ENCODE measurements at places on chromosomes 1 and 21. TPM values are rescaled to one million over a fixed set of nuclear protein-coding genes. Genes with fewer than 3 reads are reported as not detected.

The GNB1 gene
- 266 TPM for total RNA-seq

The TDRD10 gene
- not detected for total RNA-seq

The ICOSLG gene
- 40.9 TPM for total RNA-seq

The AQP10 gene
- not detected for total RNA-seq

The FMOD gene
- not detected for total RNA-seq

The MYBPH gene
- not detected for total RNA-seq

The ANKRD45 gene
- not detected for total RNA-seq

The IQCC gene
- total RNA-seq: 3.5 TPM

The OR6P1 gene
- total RNA-seq: not detected

The DNM3 gene
- total RNA-seq: 1.9 TPM

The BEND5 gene
- 14.5 TPM for total RNA-seq

The CELA2B gene
- not detected for total RNA-seq

The CD2 gene
- total RNA-seq: 0.35 TPM

The LY9 gene
- 63.6 TPM for total RNA-seq

The OR2T11 gene
- 1.7 TPM for total RNA-seq

The S100B gene
- not detected for total RNA-seq

The RGS8 gene
- not detected for total RNA-seq

The MCOLN3 gene
- total RNA-seq: 0.16 TPM

The ACTL8 gene
- total RNA-seq: not detected

The FAM72B gene
- 0.98 TPM for total RNA-seq

The PPIE gene
- 68.5 TPM for total RNA-seq

The TAL1 gene
- not detected for total RNA-seq

The OR10K1 gene
- total RNA-seq: not detected

The PADI3 gene
- total RNA-seq: not detected

The SPRR5 gene
- not detected for total RNA-seq

The CENPF gene
- 4.0 TPM for total RNA-seq

The PCAT6 gene
- 0.83 TPM for total RNA-seq

The LMX1A gene
- total RNA-seq: not detected

The ADGRL4 gene
- total RNA-seq: not detected

The SLC44A5 gene
- total RNA-seq: 0.69 TPM

The PHACTR4 gene
- 27.2 TPM for total RNA-seq

The CYP2J2 gene
- total RNA-seq: 0.54 TPM

The RHD gene
- total RNA-seq: not detected

The OR6K3 gene
- not detected for total RNA-seq

The SLC44A3 gene
- not detected for total RNA-seq

The RGSL1 gene
- not detected for total RNA-seq

The ANGEL2 gene
- total RNA-seq: 54.1 TPM

The AKNAD1 gene
- not detected for total RNA-seq

The CLCA4 gene
- not detected for total RNA-seq

The PTPRU gene
- 0.24 TPM for total RNA-seq

The SELENBP1 gene
- not detected for total RNA-seq

The ELAPOR1 gene
- 0.38 TPM for total RNA-seq

The ARPC5 gene
- total RNA-seq: 224 TPM

The SYTL1 gene
- 76.0 TPM for total RNA-seq

The PTCH2 gene
- total RNA-seq: 1.2 TPM

The KCNQ4 gene
- 0.27 TPM for total RNA-seq
